ENCODE measurements at places on chromosomes 12 and 14.

- DNase-seq: no peak
Observed at GRCh38 chr12:3133405-3133783, 56.2 kb downstream of the TSPAN9 start.

GRCh38 chr12:104687823-104688573, 231.2 kb downstream of the CHST11 start:
- no peak for DNase-seq

DNA sequence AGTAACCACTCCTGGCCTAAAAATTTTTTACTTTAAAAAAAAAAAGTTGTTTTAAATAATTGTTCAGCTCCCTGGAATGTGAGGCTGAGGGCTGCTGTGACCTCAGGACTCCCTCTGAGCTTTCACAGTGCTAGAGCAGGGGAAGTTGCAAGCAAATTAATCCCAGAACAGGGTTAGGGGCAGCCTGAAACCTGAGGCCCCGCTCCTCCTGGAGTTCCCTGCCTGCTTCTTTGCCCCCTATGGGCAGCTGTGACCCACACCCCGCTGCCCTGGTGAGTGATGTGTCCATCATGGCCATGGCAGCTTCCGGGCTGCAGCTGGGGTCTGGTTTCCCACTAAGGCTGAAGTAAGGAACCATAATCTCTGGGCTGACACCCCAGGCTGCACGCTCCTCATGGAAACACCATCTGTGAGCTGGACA, 9.5 kb downstream of the RITA1 start:
- DNase-seq: no peak

- no peak for DNase-seq
Observed at GRCh38 chr14:100548295-100548655, 38.9 kb downstream of the BEGAIN start.

DNA sequence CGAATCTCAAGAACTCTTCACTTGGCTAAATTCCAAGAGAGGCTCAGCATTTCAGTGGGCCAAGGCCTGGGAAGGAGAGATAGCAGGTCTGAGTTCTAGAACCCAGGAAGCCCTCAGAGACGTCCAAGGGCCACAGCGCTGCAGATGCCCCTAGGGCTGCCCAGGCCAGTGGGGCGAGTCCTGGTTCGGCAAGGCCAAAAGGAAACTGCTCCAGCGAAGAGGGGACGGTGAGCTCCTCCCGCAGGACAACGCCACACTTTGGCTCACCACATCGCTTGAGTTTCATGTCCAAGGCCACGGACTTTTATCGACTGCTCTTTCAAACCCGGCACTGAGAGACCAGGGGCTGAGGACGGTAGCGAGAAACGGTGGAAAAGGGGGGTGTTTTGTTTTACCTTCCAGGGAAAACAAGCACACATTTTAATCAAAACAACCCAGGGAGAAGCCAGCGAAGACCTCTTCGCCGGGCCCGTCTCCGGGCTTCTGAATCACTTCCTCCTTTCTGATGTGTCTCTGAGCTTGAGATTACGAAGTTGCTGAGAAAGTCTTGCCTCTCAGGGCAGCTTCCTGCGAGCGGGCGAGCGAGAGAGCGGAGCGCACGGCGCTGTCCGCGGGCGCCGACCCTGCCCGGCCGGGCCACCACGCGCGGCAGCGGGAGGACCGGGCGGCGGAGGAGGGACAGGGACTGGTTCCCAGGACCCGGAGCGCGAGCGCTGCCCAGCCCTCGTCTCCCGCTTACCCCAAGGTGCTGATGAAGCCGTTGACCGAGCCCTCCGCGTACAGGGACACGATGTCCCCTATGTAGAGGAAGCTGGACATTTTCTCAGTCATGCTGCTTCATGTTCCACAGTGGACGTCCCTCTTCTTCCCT, 808 bp downstream of the ITPR2 start:
- DNase-seq: peak; percentile 83

GRCh38 chr12:118327391-118327790, 45.3 kb downstream of the TAOK3 start:
- DNase-seq: no peak

DNA sequence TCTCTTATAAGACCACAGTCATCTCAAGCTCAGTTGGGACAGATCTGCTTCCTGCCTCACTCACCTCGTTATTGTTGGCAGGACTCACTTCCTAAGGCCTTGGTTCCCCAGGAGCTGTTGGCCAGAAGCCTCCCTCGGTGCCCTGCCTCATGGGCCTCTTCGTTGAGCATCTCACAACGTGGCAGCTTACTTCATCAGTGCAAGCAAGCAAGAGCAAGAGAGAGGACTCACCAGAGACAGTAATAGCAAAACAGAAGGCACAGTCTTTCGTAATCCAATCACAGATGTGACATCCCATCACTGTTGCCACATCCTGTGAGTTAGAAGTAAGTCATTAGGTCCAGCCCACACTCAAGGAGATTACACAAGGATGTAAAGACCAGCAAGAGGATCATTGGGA, 5.1 kb upstream of the NUMB start:
- DNase-seq: no peak

- DNase-seq: no peak
Observed at GRCh38 chr12:69682110-69682755, 16.9 kb downstream of the BEST3 start.

DNA sequence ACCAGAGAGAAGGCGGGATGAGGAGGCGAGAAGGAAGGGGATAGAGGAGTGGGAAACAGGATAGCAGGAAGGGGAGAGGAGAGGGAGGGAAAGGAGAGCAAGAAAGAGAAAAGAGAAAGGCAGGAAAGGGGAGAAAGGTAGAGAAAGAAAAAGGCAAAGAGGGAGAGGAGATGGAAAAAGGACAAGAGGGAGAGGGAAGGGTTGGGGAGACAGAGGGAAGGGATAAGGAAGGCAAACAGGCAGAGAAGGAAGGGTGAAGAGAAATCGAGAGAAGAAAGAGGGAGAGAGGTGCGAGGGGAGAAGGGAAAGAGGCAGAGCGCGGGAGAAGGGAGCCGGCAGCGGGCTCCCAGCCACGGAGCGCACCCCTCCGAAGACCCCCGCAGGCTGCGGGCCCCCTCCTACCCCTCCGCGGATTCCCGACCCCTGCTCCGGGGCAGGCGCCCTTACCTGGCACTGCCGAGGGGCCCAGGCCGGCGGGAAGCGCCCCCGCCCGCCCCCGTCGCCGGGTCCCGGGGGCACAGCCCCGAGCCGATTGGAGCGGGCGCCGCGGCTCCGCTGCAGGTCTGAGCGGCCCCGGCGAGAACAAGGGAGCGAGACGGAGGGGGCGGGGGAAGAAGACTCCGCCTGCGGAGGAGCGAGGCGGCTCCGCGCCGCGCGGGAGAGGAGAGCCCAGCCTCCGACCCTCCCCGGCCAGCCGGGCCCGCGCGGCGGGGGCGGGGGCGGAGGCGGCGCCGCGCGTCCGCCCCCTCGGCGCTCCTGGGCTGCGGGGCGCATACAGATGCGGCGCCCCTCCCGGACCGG, at the start of gene CDH24:
TSS of gene CDH24 (minus strand) at position 565 of the 801 bp plus-strand sequence. CDS start 1,787 bp downstream, outside the sequence.
- peak; percentile 85 for DNase-seq
